ENCODE measurements at places on chromosomes 7 and 10. TPM values are rescaled to one million over a fixed set of nuclear protein-coding genes. Genes with fewer than 3 reads are reported as not detected.

The EMX2 gene
- total RNA-seq, result not detected

- H3K4me1 ChIP-seq, result peaks cover 22% of the 10 kb centered on the region
- H3K27me3 ChIP-seq, result no peaks in the 10 kb centered on the region
- peak; percentile 64 for DNase-seq
- no peak overlapping the region for H3K4me3 ChIP-seq
- no peak overlapping the region for H3K27ac ChIP-seq
Observed at GRCh38 chr10:62437696-62438095, 63.5 kb downstream of the ZNF365 start.

DNA sequence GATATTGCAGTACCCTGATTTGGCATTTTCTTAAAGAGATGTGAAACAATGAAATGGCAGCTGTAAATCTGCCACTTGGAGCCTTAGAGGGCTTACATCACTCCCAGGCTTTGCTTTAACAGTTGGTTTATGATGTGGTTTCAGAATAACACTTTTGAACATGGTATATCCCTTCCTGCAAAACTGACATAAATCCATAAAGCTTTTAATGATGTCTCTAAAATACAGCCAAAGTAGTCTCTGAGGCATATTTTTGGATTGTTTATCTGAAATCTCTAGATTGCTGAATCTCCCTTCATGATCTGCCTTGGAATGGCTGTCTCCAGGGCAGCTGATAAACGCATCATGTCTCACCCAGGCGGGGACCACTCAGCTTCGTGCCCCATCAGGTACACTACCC is 377.8 kb upstream of the C7orf33 start:
- peaks cover 85% of the 10 kb centered on the region for H3K27me3 ChIP-seq
- H3K27ac ChIP-seq, result no peak overlapping the region
- DNase-seq, result no peak
- no peaks in the 10 kb centered on the region for H3K4me1 ChIP-seq

- no peaks in the 10 kb centered on the region for H3K36me3 ChIP-seq
- DNase-seq, result peak; percentile 67
- no peak overlapping the region for H3K27ac ChIP-seq
Observed at GRCh38 chr10:11164803-11165590, 147.3 kb downstream of the CELF2 start.

All from MCF 10A (cell line).